Dermis blood vessel endothelial cell (primary cell): ENCODE measurements at places on chromosomes 5 and 9. TPM values are rescaled to one million over a fixed set of nuclear protein-coding genes. Genes with fewer than 3 reads are reported as not detected.

FRRS1L gene
- total RNA-seq = under 0.01 and 0.05 TPM in 2 replicates

KIF4B gene
- 0.17 and 0.42 TPM in 2 replicates for total RNA-seq

GPR150 gene
- 0.05 and 0.17 TPM in 2 replicates for total RNA-seq

RARS1 gene
- 141 and 175 TPM in 2 replicates for total RNA-seq

TMC1 gene
- total RNA-seq = 0.74 and 3.4 TPM in 2 replicates

NSA2 gene
- 78.1 and 101 TPM in 2 replicates for total RNA-seq

CYLC2 gene
- not detected in 2 replicates for total RNA-seq

TUSC1 gene
- total RNA-seq = 9.4 and 13.1 TPM in 2 replicates

PNPLA7 gene
- total RNA-seq = 0.42 and 1.7 TPM in 2 replicates

CEL gene
- total RNA-seq = 0.14 and 0.17 TPM in 2 replicates

IL31RA gene
- 0.19 TPM in 1 of 2 replicates, not detected in the other for total RNA-seq

SNCB gene
- 0.84 and 1.4 TPM in 2 replicates for total RNA-seq

SREK1IP1 gene
- 12.1 and 13.4 TPM in 2 replicates for total RNA-seq

ARHGEF39 gene
- 0.34 and 3.1 TPM in 2 replicates for total RNA-seq

SRD5A1 gene
- 13.2 and 14.1 TPM in 2 replicates for total RNA-seq

CDKN2A gene
- total RNA-seq = 1.0 and 1.3 TPM in 2 replicates

TSLP gene
- under 0.01 and 0.19 TPM in 2 replicates for total RNA-seq

ZBTB6 gene
- total RNA-seq = 14.5 and 14.6 TPM in 2 replicates

GRM6 gene
- not detected in 2 replicates for total RNA-seq

ALDOB gene
- total RNA-seq = under 0.01 TPM in 1 of 2 replicates, not detected in the other

SAP30L gene
- 25.7 and 40.6 TPM in 2 replicates for total RNA-seq

C5orf22 gene
- 14.6 and 23.0 TPM in 2 replicates for total RNA-seq
